Ammon's horn (tissue), 1 donor: ENCODE measurements at places on chromosomes 1 and 21.

DNA sequence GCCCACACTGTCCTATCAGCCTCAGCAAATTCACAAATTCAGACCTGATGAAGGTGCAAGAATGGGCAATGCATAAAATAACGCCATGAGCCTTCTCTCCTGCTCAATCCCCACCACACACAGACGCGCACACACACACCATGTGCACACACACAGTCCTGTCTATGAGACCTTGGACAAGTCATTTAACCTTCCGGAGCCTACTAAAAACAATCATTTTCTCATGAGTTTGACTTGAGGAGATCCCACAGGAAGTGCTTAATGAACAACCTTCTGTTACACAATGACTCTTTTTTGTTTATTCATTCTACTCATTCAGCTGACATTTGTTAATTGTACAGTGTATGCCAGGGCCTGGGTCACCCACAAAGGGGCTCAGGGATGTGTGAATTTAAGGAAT is 125.4 kb downstream of the EDEM3 start:
- DNase-seq: no peak

DNA sequence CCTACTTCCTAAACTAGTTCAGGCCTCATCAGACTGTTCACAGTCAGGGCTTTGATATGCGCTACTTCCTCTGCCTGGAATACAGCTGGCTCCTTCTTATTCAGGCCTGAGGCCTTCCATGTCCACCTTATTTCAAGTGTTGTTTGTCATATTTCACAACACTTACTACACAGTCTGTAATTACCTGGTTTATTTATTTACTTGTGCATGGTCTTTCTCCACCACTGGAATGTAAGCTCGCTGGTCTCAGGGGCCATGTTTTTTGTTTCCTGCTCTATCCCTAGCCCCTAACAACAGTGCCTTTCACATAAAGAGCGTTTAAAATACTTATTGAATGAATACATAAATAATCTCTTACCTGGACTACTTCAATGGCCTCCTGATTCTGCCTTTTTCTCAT is 4.6 kb upstream of the SRSF4 start:
- DNase-seq: no peak

DNA sequence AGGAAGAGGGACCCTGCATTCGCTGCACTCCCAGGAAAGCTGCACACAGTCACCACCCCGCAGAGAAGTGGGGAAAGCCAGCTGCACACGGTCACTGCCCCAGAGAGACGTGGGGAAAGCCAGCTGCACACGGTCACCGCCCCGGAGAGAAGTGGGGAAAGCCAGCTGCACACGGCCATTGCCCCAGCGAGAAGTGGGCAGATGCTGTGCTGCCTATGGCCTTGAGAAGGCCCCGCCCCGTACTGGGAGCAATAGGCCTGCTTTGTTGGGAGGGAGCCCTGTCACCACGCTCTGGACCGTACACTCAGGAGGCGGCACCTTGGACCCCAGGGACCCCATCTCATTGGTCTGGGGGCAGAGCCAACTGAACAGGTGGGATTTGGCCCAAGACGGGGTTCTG is 4.3 kb upstream of the GPR153 start:
- no peak for DNase-seq

- DNase-seq: no peak
Measured at GRCh38 chr21:33419538-33420123, 16.4 kb downstream of the IFNGR2 start.

- DNase-seq: no peak
Measured at GRCh38 chr1:9400425-9401079, 107.9 kb downstream of the SPSB1 start.

DNA sequence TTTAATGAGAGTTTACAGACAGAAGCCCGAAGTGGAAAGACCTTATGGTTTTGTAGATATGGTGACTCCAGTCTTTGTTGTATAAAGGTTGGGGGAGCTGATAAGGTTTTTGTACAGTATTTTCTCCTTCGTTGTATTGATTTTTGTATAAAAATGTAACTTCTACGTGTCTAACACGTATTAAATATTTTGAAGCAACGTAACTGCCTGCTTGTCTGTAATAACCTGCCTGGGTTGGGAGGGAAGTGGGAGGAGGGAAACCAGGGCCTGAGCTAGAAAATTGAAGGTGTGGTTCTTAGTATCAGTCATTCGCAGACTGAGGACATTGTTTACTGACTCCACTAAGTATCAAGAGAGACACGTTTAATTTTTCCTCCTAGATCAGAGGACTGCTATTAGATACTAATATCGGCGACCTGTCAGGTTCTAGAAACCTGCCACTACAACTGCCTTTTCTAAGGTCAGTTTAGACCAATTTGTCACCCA is 2.2 kb downstream of the IER5 start:
- DNase-seq: no peak

- DNase-seq: no peak
Measured at GRCh38 chr1:25685938-25686665, 69.5 kb downstream of the MAN1C1 start.

- peak; percentile 58 for DNase-seq
Measured at GRCh38 chr1:103525114-103525606, 339 bp upstream of the RNPC3 start.

DNA sequence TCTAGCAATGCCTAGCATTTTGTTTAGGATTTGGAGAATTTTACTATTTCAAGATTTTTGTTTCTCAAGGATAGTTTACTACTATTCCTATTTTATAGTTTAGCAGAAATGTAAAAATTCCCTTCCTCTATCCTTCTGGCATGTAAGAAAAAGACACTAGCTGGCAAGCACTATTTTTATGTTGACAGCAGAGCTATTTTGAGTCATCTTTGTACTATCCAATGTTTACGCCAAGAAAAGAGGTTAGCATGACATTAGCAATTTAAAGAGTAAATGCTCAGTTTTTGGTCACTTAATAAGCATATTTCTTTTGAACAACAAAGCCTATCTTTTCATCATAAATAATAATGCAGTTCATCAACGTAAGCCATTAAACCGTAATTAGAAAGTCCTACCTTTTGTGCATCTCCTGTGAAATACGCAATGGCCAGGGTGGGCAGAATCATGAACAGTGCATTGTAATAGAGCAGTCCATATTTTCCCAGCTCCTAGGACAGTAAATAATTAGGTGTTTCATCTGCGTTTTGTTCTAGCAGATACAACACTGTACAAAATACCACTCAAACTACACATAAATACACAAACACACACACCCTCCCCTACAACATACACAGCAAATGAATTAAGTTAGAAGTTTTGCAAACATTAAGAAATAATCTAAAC is 12.0 kb downstream of the SLC35D1 start:
- no peak for DNase-seq

DNA sequence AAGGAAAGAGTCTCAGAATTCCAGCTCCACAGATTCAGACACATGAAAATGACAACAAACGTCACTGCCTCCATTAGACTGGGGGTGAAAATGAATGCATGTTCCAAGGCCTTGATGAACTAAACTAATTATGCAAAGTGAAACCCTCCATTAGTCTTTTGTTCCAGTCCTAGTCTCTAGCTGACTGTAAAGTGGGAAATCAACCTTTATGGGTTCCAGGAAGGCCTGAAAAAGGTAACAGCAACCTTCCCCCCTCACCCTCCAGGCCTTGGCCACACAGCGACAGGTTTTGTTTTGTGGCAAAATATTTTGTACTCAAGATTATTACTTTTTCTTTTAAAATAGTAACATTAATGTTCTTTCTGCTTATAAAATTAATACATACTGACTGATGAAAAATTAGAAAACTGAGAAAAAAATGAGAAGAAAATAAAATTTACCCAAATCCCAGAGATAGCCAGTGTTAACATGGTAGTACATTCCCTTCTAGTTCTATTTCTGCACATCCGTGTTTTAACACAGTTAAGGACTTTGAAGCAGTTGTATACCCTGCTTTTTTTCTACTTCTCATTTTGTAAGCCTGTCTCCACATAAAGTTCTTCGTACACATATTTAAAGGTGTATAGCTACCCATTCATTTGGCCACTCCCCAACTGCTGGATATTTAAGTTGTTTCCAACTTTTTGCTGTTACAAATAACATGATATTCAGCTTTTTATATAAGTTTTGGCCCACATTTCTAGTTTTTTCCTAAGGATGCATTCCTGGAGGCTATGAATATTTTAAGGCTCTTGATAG is 60.9 kb downstream of the CD2 start:
- DNase-seq: no peak

- no peak for DNase-seq
Measured at GRCh38 chr1:155179112-155180031, 5.7 kb downstream of the TRIM46 start.

DNA sequence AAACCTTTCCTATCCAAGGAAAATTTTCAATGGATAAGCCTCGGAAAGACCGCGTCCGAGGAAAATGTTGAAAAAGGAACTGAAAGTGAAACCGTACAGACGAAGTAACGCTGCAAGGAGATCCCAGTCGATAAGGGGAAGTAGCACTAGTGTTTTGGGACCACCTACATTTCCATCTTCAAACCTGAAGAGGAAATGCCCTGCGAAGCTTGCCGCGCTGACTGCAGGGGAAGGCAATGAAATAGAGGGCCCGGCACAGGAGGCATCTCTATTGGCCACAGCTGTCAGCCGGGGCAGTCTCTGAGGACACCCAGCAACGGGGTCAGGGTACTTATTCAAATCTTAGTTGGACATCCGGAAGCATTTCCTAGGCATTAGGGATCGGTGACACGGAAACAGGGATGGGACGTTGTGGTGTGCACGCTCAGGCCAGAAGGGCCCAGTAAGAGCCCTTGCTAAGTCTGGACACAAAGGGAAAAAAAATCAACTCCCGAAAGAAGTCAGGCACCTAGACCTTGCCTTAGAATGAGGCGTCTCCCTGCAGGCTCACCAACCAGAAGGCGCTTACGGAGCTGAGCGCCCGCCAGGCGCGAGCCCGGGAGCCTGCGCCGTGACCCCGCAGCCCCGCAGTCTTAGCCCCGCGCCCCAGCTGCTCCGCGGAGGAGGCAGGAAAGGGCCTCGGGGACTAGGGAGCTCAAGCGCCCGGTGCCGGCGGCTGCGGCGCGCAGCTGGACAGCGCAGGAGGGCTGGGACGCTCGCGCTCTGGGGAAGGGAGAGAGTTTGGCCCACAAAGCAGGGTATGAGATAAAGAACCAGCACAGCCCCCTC is 655 bp downstream of the USF1 start:
- peak; percentile 70 for DNase-seq

- DNase-seq: no peak
Measured at GRCh38 chr1:221605569-221605968, 136.3 kb downstream of the DUSP10 start.

DNA sequence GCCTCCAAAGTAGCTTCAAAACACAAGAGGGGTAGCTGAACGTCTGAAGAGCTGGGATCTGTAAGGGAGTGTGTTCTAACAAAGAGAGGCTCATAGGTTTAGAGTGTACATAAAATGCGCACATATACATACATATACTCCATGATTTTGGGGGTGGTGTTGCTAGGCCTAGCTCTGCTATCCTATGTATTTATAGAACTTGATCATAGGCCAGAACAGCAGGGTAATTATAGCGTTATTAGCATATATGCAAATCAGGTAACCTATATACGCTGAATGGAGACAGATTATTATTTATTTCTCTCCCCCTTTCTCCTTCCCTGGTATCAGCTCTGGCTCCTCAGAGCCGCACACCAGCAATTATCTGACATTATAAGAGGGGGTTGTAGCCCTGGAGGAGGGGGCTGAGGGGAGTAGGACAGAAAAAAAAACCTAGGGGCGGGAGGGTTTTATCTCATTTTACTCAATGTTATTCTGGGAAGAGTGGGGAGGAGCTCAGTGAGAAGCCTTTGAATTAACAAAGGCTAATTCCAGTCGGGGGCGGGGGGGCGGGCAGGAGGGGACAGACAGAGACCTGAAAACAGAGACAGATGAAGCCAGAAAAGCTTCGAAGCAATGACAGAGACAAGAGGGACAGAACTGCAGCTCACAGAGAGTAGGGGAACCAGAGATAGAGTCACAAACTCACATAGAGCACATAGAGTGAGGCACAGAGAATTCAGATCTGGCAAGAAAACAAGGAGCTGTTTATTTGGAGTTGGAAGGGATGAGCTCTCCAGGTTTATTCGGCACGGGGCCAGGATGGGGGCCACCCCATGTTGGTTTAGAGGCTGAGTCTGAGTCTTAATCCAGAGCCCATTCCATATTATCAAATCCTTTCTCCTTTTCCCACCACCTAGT is 63.0 kb downstream of the RHBG start:
- no peak for DNase-seq

DNA sequence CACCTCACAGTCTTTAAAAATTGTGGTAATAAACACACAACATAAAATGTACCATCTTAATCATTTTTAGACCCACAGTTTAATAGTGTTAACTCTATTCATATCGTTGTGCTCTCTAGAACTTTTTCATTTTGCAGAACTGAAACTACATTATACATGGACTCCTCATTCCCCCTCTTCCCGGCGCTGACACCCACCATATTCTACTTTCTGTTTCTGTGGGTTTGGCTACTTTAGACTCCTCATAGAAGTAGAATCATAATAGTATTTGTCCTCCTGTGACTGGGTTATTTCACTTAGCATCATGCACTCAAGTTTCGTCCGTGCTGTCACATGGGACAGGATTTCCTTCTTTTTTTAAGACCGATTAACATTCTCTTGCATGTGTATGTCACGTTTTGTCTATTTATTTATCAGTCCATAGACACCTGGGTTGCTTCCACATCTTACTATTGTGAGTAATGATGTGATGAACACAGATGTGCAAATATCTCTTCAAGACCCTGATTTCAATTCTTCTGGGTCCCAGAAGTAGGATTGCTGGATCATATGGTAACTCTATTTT is 62.9 kb upstream of the TMPRSS2 start:
- no peak for DNase-seq

DNA sequence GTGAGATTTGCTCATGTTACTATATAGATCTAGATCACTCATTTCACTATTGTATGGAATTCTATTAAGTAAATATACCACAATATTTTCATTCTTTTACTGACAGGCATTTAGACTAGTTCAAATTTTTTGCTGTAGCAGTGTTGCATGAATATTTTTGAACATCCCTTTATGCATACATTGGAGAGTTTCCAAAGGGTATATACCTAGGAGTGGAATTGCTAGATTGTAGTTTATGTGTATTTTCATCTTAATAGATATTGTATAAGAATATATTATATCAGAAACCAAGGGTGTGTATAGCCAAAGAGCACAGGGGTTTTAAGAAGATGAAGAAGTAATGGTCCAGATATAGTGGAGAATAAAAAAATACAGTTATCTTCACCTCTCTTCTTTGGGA is 6.2 kb downstream of the SCMH1 start:
- no peak for DNase-seq

GRCh38 chr1:32773018-32773763 is 44.0 kb downstream of the YARS1 start:
- peak; percentile 83 for DNase-seq

- DNase-seq: no peak
Measured at GRCh38 chr1:170445096-170445495, 86.9 kb upstream of the GORAB start.

DNA sequence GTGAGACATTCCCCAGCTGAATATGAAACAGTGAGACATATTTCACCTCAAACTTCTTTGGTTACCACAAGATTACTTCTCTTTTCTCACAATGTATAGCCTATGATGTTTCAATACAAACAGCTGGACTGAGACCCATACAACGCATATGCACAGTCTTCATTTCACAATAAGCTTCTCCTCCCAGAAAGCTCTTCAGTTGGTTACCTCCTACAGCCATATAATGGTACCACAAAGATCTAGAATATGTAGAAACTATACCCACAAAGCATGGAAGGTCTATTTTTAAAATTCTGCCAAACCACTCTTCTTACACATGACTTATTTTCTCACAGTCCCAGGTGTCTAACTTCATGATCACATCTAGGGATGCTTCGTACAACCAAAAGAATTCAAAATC is 70.8 kb downstream of the JAK1 start:
- DNase-seq: no peak
